ENCODE measurements at places on chromosomes 1 and 21.
A peak's percentile ranks its signal among the peaks of the same experiment; 100 is the strongest.

- no peak for DNase-seq
These were observed 21.0 kb downstream of the SDE2 start for GRCh38 chr1:225977937-225978748.

DNA sequence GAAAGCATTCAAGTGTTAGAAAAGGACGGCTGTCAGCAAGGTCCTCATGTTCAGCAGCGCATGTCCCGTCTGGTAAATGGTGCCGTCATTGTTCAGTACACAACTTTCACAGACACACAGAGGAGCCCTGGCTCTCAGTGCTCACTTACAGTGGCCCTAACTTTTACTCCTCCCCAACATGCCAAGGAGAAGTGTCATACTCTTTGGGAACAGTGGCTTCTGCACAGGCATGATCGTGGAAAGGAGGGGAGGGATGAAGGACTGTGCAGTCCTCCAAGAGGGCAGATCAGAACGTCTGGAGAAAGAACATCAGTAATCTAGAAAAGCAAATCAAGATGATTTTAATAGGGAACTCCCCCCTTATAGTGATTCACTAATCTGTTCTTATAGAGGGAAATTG, 3.8 kb upstream of the GRHL3 start:
- DNase-seq: no peak

GRCh38 chr21:33208534-33208933, 21.2 kb upstream of the IFNAR2 start:
- no peak for DNase-seq

- DNase-seq: no peak
These were observed 588.8 kb downstream of the PLA2G4A start for GRCh38 chr1:187417520-187417919.

DNA sequence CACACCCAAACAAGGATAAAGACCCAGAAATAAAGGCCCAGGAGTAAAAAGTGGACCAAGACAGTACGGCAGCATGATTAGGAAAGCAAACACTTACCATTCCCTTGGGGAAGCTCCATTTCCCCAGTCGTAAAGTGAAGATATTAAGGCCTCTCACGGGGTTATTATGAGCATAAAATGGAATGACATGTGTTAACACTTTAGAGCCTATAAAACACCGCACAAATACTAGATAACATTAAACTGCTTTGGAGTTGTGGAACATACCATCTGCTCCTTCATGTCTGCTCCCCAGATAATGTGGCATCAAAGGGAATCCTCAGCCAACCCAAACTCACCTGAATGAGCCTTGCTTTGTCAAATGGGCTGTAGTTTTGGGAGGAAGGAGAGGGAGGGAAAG, 8.9 kb upstream of the ITLN2 start:
- no peak for DNase-seq

DNA sequence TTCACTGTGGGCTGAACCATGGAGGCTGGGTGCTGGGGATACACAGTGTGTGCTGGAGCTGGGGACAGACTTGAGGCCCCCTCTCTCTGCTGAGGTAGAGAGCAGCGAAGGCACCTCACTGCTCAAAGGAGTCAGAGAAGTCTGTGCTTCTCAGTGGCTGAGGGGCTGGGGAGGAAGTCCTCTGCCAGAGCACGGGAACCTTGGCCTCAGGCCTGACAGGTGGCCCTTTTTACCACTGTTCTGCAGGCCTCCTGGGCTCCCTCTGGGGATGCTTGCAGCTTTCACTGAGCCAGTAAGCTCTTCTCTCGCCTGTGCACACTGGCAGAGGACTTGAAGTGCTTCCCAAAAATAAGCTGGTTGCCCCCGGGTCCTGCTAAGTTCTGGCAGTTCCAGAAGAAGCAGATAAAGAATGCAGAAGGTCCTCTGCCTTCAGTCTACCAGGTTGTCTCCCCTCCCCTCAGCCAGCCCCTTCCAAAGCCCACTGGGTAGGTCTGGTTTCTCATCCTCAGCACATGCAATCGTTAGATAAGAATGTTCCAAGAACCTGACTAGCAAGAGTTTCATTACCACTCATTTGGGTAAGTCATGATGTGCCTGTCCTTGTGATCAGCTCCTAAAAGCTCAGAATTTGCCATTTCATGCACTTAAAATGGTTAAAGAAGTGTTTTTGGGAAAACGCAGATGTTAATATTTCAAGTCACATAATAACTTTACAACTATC, 53.9 kb downstream of the TENT5C start:
- peak; percentile 34 for DNase-seq

GRCh38 chr1:13550663-13551062, 33.0 kb upstream of the PDPN start:
- DNase-seq: no peak

DNA sequence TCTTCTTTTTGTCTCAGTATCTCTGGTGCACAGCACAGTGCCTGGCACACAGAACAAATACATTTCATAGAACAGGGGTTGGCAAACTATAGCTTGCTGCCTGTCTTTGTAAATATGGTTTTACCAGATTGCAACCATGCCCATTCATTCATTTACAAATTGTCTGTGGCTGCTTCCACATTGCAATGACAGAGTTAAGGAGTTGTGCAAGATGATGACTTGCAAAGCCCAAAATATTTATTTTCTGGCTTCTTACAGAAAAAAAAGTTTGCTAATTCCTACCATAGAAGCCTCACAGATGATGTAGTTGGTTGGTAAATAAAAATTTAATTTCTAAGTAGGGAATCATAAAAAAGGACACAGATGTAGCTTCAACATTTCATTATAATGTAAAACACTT, 11.2 kb upstream of the HMGB4 start:
- DNase-seq: no peak

GRCh38 chr1:162230096-162230495, 146.6 kb downstream of the SPATA46 start:
- DNase-seq: no peak

GRCh38 chr1:30887485-30888315, 20.9 kb downstream of the SDC3 start:
- DNase-seq: no peak

GRCh38 chr1:165287781-165288180, 68.7 kb downstream of the LMX1A start:
- DNase-seq: no peak

- DNase-seq: no peak
These were observed 48.0 kb downstream of the TEX35 start for GRCh38 chr1:178560871-178561376.

- DNase-seq: no peak
These were observed 28.1 kb downstream of the KCNA10 start for GRCh38 chr1:110490791-110491451.

DNA sequence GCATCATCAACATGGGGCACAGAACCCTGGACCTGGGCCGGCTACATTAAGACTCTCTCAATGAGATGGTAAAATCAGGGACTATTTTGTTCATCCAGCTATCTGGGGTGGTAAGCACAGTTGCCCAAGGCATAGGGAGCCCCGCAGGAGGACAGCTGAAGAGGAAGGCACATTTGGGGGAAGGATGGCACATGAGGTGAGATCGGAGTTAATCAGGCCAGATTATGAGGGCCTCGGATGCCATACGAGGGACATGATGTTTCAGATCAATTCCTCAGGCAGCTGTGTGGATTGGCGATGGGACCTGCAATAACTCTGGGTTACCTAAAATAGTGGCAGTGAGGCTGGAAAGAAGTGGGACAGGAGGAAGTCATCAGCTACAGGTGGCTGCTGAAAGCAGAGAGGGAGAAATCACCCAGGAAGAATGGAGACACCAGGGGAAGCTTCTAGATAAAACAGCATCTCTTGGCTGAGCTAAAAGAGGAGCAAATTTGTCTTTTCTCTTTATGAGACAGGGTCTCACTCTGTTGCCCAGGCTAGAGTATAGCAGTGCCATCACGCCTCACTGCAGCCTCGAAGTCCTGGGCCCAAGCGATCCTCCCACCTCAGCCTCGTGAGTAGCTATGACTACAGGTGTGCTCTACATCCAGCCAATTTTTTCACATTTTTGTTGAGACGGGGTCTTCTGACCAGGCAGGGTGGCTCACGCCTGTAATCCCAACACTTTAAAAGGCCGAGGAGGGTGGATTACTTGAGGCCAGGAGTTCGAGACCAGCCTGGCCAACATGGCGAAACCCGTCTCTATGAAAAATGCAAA, 21.1 kb downstream of the TOMM20 start:
- DNase-seq: no peak

DNA sequence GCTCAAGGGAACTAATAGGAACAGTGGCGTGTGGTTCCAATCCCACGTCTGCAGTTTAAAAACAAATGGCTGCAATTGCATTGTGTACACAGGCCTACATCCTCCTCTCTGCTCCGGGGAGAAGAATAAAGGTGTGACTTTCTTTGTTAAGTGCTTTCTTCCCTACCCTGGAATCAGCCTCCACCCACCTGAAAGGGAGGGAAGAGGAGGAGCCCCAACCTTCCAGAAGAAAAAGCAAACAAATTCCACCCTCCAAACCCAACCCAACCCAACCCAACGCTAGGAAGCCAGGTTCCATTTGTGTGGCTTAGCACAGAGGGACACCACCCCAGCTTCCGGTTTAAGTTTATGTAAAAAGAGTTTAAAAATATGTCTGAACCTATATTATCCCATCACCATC, 11.8 kb upstream of the BACE2 start:
- no peak for DNase-seq

GRCh38 chr21:15729674-15730483, at the start of gene USP25:
Gene USP25 (plus strand): TSS chr21:15729982. CDS start chr21:15730394, 412 bp downstream.
- DNase-seq: peak; percentile 94

DNA sequence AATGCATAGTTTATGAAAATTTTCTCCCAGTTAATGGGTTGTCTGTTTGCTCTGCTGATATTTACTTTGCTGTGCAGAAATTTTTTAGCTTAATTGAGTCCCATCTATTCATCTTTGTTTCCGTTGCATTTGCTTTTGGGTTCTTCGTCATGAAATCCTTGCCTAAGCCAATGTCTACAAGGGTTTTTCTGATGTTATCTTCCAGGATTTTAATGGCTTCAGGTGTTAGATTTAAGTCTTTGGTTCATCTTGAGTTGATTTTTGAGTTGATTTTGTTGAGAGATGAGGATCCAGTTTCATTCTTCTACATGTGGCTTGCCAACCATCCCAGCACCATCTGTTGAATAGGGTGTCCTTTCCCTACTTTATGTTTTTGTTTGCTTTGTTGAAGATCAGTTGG, 85.2 kb downstream of the DRAM2 start:
- DNase-seq: no peak

GRCh38 chr1:110262846-110263631, 52.9 kb downstream of the KCNC4 start:
- peak; percentile 5 for DNase-seq

GRCh38 chr1:29210278-29211085, 20.3 kb downstream of the MECR start:
- no peak for DNase-seq

GRCh38 chr1:55244476-55245099, 29.4 kb upstream of the USP24 start:
- DNase-seq: no peak

- DNase-seq: no peak
These were observed 20.9 kb upstream of the GPR161 start for GRCh38 chr1:168157638-168158037.

DNA sequence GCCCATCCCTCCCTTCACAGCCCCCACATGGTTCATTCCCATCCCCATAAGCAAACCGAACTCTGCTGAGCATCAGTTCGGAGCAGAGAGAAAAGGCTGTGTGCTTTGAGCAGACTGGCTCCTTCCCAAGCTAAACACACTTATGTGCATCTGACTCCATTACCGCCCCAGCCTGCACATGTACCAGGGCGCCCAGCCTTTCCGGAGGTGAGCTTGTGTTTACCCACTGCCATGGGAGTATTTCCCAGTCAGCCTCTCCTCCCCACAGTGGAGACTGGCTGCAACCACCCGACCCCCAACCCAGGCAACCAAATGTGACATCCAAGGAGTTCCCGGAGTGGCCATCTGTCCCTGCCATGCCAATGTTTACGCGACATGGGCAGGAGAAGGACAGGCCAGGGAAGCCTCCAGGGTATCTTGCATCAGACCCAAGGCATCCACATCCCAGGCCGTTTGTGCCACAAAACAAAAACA, 9.4 kb downstream of the TIAM1 start:
- no peak for DNase-seq

- DNase-seq: no peak
These were observed 2.0 kb downstream of the TRIM17 start for GRCh38 chr1:228414511-228415211.

GRCh38 chr1:39995973-39996393, 41.0 kb downstream of the MFSD2A start:
- peak; percentile 16 for DNase-seq

GRCh38 chr1:230072866-230073265, 5.8 kb downstream of the GALNT2 start:
- no peak for DNase-seq

DNA sequence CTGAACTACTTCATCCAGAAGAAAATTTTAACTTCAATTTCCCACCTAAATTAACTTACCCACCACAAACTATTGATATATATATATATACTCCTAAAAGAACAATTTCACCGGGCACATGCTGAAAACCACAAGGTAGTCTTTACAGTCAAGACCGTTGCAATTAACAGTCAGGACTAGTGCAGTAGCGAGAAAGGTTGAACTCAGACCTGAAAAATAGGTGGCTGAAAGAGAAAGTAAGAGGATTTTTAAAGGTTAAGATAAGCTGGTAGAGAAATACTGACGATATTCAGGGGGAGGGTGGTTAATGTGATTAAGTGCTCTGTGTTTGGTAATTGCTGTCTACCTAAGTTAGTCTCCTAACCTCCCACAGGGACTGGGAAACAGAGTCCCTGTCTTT, 1153.5 kb upstream of the TMPRSS15 start:
- no peak for DNase-seq

DNA sequence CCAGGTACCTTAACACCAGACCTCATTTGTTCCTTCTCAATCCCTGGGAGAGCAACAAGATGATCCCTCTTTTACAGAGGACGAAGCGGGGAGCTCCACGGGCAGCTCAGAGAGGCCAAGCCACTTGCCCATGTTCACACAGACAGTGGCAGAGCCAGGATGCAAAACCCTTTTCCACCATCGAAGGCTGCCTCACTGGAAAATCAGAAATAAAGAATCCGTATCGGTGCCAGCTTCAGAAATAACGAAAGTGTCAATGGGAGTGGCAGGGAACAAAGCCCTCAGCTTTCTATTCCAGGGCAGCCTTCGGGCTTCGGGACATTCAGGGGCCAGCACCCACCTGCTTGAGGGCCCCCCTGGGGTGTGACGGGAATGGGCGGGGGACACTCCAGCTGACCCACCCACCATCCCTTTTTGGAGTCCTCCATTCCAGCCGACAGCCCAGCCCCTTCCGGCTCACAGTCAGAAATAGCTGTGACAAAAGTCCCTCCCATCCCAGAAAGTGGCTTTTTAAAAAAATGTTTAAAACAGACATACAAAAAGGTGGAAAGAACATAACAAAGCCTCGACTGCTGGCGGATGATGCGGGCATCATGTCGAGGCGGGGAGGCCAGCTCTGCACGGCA, 6.0 kb downstream of the IFFO2 start:
- peak; percentile 33 for DNase-seq

DNA sequence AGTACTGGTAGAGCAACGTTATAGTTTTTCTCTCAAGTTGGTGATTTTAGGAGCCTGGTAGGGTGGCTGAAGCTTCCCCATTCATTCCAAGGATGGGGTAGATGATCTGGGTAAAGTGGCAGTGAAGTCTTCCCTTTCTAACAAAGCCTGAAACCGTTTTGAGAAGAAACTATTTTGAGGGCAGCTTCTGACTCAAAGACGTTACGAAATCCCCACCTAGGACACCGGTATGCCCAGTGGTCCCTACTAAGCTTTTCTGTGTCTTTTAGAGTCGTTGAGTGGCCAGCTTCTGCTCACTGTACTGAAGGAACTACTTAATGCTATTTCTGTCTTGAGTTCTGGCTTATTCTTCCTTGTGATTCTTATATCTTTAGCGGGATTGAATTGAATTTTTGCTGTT, 1.4 kb downstream of the WDTC1 start:
- DNase-seq: no peak

- DNase-seq: no peak
These were observed 220.1 kb downstream of the SDCCAG8 start for GRCh38 chr1:243475966-243476365.

Measured in CD4-positive, alpha-beta T cell treated with Interleukin-17A for 4 hours (primary cell).